GM12864 (cell line): ENCODE measurements at places on chromosomes 4 and X.

GRCh38 chr4:37243722-37244582 lies 591 bp upstream of the NWD2 start:
- DNase-seq: no peak

DNA sequence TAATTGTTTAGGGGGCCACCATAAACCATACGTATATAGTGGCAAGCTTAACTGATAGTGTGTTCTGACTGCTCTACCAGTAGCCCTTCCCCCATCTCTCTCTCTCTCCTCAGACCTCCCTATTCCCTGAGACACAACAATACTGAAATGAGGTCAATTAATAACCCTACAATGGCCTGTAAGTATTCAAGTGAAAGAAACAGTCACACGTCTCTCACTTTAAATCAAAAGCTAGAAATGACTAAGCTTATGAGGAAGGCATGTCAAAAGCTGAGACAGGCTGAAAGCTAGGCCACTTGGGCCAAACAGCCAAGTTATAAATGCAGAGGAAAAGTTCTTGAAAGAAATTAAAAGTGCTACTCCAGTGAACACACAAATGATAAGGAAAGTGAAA lies 78.0 kb downstream of the PRDM5 start:
- DNase-seq: peak; percentile 18

DNA sequence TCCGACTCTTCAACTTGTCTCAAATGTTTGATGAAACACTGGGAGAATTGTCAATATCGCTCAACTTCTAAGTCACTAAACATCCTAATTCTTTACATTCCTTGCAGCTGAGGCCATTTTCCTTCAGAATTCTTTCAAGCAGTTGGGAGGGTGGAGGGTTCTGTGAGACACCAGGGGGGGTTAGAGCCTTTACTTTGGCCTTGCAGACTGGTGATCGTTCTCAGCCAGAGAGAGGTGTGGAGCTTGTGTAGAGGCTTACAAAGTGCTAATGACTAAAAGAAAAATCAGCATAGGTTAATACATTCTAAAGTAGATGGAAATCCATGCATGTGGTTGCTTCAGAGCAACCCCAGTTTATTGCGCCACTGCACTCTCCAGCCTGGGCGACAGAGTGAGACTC lies 21.3 kb upstream of the SOX3 start:
- DNase-seq: no peak

- no peak for DNase-seq
These were observed 28.1 kb downstream of the ADAM29 start for GRCh38 chr4:174946246-174946645.

DNA sequence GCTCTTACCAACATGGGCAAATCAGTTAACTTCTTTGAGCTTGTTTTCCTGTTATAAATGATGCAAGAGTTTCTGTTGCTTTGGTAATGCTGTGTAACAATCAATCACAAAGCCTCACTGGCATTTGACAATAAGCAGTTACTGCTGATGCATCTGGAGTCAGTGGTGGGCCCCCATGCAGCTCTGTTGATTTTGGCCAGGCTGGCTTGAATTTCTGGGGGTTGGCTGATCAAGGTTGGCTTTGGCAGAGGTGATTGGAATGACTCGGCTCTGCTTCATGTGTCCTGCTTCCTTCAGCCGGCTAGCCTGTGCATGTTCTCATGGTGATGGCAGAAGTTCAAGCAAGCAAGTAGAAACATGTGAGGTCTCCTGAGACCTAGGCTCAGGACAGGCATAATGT lies 90.4 kb downstream of the PHEX start:
- DNase-seq: no peak

DNA sequence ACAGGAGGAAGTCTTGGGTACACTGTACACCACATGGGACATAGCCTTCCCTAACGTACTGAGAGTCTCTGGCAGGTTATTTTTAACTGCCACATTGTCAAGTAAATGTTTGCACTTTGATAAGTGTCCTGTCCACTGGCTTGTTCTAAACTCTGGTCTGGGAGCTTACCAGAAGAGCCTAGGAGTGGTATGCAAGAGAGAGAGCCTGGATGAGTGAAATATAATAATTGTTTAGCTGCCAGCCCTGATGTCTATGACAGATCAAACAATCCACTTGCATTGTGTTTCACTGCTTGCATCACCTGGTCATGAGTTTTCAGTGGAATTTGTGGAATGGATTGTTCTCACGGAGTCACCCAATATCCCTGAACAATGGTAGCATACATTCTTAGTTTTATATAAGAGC lies 91.6 kb downstream of the SHROOM3 start:
- no peak for DNase-seq

GRCh38 chr4:87939978-87940690 lies 35.4 kb upstream of the SPP1 start:
- DNase-seq: no peak

DNA sequence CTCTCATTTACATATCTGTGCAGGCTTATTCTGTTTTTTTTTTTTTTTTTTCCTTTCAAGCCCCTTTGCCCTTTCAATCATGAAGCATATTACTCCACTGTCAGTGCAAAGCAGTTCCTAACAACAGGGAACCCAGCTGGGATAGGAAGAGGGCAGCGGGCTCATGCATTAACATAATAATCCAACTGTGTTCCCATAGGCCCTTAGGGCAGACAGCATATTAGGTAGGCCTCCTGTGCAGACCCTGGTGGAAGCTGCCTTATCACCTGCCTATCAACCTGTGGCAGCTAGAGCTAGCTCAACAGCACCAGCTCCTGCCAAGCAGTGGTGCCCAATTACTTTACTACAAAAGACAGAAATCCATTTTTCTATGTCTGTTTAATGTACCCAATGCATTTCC lies 49.3 kb downstream of the SLC10A7 start:
- DNase-seq: no peak

GRCh38 chr4:9976781-9977180 lies 44.5 kb downstream of the SLC2A9 start:
- DNase-seq: no peak

GRCh38 chr4:29066861-29067260 lies 1653.3 kb upstream of the PCDH7 start:
- DNase-seq: no peak

GRCh38 chrX:84865113-84865512 lies 138.6 kb upstream of the APOOL start:
- no peak for DNase-seq

DNA sequence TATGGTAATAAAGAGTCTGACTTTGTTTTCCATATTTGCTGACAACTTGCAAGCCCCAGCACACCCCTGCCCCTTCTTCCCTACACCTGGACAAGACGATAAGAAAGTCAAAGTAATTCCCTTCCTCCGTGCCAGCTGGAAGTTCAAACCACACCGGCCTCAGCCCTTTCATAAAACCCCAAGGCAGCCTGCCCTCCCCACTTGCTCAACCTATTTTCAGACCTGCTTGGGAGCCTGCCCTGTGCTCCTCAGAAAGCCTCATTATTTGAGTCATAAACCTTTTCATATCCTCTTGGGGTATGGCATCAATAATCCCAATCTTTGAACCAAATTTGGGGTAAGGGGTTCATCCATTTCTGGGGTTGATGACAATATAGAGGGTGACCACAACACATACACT lies 29.5 kb downstream of the NIPAL1 start:
- no peak for DNase-seq

GRCh38 chr4:189376901-189377300 lies 563.8 kb upstream of the FRG1 start:
- DNase-seq: no peak

- no peak for DNase-seq
These were observed 23.7 kb downstream of the DOK7 start for GRCh38 chr4:3486541-3487540.

DNA sequence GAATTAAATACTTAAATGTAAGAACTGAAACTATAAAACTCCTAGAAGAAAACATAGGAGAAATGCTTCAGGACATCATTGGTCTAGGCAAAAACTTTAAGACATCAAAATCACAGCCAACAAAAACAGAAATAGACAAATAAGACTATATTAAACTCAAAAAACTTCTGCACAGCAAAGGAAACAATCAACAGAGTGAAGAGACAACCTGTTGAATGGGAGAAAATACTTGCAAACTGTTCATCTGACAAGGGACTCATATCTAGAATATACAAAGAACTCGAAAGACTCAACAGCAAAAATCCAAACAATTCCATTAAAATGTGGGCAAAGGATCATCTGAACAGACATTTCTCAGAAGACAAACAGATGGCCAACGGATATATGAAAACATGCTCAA lies 16.2 kb upstream of the DSPP start:
- no peak for DNase-seq
